ENCODE measurements at places on chromosomes 5 and 9.

- no peak for DNase-seq
These were observed 3.9 kb downstream of the MLLT3 start for GRCh38 chr9:20618361-20618802.

DNA sequence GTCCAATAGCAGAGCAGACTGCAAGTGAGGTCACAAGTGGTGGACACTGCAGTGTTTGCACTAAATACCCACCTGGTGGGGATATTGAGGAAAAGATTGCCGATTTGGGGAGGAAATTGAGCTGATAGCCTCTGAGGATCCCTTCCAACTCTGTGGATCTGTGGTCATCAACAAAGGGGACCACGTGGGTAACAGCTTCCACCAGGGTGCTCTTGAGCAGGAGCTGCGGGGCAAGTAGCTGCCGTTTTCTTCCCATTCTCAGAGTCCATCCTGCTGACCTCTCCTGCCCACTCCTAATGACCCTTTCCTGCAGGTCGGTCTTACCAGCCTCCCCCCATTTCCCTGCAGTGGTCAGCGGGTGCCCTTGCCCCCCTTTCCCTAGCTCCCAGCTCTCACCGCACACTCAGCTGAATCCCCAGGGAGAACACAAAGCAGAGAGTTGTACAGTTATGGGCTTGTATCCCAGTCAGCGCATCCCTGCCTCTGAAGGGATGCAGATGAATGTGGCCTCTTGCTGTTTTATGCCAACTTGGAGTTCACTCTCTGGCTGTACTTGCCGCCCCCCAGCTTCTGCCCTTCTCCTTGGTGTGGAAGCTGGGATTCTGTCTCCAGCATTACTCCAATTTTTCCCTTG is 18.0 kb downstream of the DAPK1 start:
- no peak for DNase-seq

DNA sequence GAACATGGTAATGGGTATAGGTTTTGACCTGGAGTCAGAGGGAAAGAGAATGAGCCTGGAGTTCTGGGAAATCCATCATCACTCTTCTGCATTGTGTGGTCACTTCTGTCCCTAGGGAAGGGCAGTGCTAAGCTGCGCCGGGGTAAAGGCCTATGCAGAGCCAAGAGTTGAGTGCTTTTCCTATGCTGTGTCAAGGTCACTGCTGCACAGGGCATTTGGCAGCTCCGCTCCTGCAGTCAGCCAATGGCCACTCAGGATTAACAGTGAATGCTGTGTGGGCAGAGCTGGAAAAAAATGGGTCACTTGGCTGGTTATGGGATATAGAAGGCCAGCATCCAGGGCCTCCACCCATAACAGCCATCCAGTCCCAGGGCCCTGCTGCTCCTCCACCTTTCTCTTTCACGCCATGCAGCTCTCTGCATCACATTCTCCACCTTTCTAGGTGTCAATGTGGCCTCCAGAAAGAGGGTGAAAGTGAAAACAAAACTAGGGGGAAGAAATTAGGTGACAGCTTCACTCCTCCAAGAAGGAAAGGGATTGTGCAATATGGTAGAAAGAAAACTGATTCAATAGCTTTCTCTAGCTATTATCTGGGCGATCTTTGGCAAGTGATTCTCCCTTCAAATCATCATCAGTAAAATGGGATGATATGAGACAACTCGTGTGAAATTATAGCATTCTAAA is 279.3 kb upstream of the ANKRD55 start:
- DNase-seq, result no peak

- DNase-seq, result no peak
These were observed 171.3 kb downstream of the GDNF start for GRCh38 chr5:37668524-37669047.

DNA sequence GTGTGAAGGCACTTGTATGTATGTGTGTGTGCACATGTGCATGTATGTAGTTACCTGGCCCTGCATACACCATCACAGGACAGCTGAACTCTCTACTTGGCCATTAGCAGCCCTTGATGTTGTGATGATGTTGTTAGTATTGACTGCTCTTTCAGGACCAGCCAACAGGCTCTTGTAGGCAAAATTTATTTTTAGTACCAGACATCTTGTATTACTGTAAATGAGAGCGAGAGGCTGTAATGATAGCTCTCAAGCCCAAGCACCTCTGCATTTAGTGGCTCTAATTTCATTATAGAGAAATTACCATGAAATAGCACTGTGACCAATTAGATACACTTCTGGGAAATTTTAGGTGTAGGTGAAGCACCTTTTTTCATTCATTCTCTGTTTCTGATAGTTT is 158.0 kb downstream of the SMARCA2 start:
- no peak for DNase-seq

DNA sequence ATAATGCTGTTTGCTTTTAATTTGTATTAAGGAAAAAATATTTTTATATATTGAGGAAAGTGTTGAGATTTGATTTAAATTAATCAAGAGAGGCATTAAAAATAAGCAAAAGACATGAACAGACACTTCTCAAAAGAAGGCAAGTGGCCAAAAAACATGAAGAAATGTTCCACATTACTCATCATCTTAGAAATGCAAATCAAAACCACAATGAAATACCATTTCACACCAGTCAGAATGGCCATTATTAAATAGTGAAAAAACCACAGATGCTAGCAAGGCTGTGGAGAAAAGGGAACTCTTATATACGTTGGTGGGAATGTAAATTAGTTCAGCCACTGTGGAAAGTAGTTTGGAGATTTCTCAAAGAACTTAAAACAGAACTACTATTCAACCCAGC is 45.9 kb downstream of the RANBP17 start:
- no peak for DNase-seq

DNA sequence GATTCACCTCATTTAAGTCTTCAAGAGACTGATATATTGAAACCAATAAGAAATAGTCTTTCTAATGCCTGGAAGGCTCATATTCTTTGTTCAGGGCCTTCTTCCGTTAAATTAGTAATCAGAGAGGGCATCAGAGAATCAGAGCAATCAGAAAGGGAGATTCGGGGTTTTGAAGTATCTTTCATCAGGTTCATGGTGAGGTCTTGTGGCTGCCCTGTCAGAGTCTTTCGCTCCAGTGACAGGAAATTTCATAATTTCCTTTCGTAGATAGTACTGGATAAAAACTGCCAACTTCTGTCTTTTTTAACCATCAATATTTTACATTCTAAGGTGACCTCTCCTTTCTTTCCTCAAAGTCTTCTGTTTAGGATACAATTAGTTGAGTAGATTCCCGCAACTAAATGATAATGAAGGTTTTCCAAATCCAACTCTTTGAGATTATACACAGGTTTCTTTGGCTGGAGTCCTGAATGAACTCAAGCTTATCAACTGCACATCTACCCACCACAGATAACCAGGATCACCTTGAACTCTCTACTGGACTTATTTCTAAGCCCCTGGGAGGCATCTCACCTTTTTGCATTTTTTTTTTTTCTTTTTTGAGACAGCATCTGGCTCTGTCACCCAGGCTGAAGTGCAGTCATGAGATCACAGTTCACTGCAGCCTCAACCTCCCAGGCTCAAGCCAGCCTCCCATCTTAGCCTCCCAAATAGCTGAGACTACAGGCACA is 5.5 kb downstream of the IL31RA start:
- DNase-seq, result no peak

DNA sequence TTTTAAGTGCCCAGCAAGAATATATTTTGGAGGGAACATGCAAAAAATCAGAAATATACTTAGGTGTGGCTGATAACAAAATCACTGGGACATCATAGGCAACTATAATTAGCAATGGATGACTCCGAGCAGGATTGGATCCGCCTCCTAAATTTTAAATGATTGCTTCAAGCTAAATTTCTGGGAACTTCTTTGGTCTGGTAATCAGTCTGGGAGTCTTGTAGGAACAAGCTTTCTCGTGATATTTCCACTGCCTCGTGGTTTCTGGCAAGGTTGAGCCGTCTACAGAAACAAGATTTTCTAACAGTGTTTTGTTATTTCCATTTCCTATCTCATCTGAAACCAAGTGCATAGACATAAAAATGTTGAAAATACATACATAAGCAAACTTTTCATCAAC is 232.6 kb downstream of the BNC2 start:
- DNase-seq, result no peak

DNA sequence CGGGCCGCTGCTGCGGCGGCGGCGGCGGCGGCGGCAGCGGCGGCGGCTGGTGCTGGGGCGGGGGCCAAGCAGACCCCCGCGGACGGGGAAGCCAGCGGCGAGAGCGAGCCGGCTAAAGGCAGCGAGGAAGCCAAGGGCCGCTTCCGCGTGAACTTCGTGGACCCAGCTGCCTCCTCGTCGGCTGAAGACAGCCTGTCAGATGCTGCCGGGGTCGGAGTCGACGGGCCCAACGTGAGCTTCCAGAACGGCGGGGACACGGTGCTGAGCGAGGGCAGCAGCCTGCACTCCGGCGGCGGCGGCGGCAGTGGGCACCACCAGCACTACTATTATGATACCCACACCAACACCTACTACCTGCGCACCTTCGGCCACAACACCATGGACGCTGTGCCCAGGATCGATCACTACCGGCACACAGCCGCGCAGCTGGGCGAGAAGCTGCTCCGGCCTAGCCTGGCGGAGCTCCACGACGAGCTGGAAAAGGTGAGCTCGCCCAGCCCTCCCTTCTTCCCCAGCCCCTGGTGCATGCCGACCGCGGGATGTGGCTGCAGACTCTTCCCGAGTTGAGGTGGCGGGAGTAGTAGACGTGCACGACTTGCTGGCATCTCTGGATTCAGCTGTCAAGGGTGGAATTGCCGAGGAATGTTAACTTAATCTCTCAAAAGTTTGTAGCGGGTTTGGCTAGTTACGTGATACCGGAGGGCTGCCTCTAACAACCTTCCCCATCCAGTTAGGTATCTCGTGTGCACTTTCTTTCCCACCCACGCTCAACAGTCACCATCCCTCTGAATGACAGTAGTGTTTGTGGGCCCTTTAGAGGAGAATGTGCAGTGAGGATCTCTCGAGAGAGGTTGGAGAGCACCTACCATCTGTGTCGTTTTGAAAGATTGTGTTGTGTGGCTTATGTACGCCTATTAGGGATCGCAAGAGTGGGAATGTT is 932 bp downstream of the SLC12A2 start:
- DNase-seq, result peak; percentile 3

- DNase-seq, result peak; percentile 20
These were observed 68.4 kb downstream of the ANKRD33B start for GRCh38 chr5:10632110-10632761.

GRCh38 chr5:82278711-82279370 is 687 bp upstream of the RPS23 start:
- DNase-seq, result no peak

- DNase-seq, result no peak
These were observed 23.4 kb upstream of the LECT2 start for GRCh38 chr5:135978212-135978631.

GRCh38 chr9:115674091-115674490 is 479.5 kb upstream of the PAPPA start:
- no peak for DNase-seq

All from stimulated activated CD8-positive, alpha-beta memory T cell treated with anti-CD3 and anti-CD28 coated beads, Interleukin-15, amount 100 ng/mL, for 24 hours (primary cell).